ENCODE measurements at places on chromosomes 2 and 18.

GRCh38 chr18:68484241-68484640 lies 230.7 kb downstream of the TMX3 start:
- no peak for DNase-seq

DNA sequence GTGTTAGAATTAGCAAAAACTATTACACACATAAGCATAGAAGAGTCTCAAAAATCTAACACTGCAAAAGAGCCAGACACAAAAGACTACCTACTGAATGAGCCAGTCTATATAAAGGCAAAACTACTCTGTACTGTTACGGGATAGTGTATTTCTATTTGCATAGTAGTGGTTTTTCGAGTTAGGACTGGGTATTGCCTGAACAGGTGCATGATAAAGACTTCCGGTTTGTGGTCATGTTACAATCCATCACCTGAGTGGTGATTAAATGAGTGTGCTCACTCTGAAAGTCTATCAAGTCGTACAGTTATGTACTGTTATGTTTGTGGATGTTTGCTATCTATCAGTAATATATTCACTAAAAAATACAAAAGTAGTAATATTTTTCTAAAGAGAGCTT lies 523.3 kb upstream of the SYT4 start:
- DNase-seq = no peak

DNA sequence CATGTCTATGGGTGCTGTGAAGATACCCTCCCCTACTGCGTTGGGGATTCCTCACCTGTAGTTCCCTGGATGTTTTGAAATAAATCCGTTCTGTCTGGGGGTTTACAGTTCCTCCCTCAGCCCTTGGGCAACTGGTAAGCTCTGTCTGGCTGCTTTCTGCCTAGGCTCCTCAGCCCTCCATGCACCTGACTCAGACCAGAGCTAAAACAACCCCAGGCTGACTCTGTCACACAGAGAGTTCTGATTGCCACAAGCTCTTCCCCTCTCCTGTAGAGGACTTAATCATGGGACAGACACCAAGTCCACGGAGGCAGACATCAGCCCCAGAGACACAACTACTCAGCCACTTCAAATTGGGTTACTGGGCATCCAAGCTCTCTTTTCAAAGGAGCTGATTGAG lies 6.3 kb downstream of the VIT start:
- no peak for DNase-seq

GRCh38 chr18:8979258-8979988 lies 123.1 kb upstream of the NDUFV2 start:
- no peak for DNase-seq

GRCh38 chr18:3660739-3661515 lies 211.0 kb downstream of the TGIF1 start:
- no peak for DNase-seq

DNA sequence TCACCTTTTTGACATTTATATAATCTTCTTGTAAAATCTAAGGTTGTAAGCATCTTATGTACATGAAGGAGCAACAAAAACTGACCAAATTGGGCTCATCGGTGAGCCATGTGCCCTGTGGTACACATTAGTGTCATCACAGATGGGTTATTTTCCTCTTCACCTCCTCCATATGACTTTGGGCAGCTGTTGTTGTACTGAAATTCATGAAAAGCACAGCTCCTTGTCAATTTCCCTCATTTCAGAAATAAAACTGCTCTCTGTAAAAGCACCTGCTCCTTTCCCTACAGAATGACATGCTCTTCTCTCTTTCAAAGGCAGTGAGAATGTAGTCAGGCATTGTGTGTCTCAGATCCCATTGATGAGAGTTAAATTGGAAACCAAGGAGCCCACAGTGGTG lies 42.0 kb downstream of the DTNA start:
- peak; percentile 89 for DNase-seq

- no peak for DNase-seq
Observed at GRCh38 chr2:25420820-25421237, 79.1 kb upstream of the DNMT3A start.

DNA sequence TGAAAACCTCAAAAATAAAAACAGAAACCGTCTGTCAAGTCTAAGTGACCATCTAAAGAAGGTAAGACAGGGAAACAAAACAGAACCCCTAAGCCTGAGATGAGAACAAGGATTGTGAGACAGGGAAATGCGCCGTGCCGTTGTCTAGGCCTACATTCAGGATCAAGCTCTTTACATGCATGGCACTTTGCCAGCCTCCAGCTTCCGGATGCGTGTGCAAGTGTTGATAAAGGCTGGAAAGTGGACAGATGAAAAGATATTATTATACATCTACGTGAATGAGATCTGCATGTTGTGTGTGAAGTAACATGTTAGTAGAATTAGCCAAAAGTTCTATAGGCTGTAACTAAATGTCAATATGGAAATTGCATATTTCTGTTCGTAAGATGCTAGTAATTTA lies 28.6 kb upstream of the TMEM87B start:
- DNase-seq = peak; percentile 8

- peak; percentile 81 for DNase-seq
Observed at GRCh38 chr2:176491172-176491904, 222.1 kb downstream of the MTX2 start.

- DNase-seq = no peak
Observed at GRCh38 chr2:218745160-218745558, 34.5 kb downstream of the TTLL4 start.
